ENCODE measurements at places on chromosomes 1 and 21.

DNA sequence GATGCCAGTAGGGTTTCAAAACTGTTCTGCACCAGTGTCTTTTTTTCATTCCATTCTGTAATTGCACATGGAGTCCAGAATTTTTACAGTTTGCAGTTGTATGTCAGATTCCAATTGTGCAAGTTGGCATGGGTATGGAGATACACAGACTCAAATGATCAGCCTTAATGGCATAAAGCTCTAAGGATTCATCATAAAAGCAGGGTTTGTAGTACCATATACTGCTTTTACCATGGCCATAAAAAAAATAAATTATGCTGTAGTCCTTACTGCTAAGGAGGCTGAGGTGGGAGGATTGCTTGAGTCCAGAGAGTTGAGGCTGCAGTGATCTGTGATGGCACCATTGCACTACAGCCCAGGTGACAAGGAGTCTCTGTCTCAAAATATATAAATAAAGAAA lies 10.3 kb downstream of the MTARC1 start:
- DNase-seq: no peak

- DNase-seq: no peak
These were observed 3.7 kb downstream of the CHD1L start for GRCh38 chr1:147246044-147246690.

DNA sequence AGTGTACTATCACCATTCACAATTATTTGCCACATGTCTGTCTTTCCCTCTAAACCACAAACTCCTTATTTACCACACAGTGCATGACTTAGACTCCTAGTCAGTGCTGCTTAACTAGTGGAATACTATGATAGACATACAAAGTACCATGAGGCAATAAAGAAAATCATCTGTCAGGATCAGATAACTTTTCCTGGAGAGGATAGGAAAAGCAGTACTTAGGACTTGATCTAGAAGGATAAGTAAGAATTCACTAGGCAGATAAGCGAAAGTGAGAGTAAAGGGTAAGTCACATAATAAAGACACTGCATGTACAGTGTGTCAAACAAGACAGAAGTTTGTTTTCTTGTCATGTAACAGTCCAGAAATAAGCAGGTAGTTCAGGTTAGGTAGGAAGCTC lies 21.2 kb upstream of the TSPAN1 start:
- no peak for DNase-seq

- DNase-seq: no peak
These were observed 181.3 kb upstream of the SPAG17 start for GRCh38 chr1:118366286-118366685.

- no peak for DNase-seq
These were observed 13.6 kb upstream of the LAMTOR5 start for GRCh38 chr1:110420874-110421793.

DNA sequence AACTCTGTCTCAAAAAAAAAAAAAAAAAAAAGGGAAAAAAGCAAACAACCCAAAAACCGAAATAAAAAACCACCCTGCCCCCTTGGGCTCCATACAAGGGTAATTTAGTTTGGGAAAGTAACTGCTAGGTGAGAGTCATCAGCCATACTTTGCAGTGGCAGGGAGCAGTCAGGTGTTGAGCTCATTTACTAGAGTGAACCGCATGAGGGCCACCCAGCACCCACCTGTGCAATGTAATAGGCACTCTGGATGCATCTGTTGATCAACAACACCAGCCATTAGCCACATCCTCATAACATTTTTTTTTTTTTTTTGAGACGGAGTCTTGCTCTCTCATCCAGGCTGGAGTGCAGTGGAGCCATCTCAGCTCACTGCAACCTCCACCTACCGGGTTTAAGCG lies 9.1 kb downstream of the INAVA start:
- no peak for DNase-seq

DNA sequence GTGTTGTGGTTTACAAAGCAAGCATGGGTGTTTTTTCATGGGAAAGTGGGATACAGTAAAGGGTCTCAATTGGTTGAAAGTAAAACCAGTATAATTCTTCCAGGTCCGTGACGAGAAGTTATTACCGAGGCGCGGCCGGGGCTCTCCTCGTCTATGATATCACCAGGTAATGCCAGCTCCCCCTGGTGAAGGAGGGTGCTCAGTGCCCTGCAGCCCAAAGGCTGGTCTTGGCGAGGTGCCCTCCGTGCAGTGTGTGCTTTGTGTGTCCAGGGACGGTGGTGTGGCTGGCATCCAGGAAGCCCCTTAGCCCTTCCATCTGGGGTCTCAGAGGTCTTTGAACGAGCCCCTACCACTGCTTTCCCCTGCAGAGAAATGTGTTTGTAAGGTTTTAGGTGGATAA lies 24.8 kb downstream of the RAB4A start:
- DNase-seq: no peak

GRCh38 chr1:77018311-77018710 lies 151.0 kb downstream of the ST6GALNAC5 start:
- DNase-seq: peak; percentile 77

GRCh38 chr1:229146647-229147046 lies 124.3 kb upstream of the RAB4A start:
- DNase-seq: no peak

- no peak for DNase-seq
These were observed 127.8 kb downstream of the LMX1A start for GRCh38 chr1:165228676-165229075.

GRCh38 chr1:45574105-45574626 lies 9.7 kb upstream of the NASP start:
- no peak for DNase-seq

DNA sequence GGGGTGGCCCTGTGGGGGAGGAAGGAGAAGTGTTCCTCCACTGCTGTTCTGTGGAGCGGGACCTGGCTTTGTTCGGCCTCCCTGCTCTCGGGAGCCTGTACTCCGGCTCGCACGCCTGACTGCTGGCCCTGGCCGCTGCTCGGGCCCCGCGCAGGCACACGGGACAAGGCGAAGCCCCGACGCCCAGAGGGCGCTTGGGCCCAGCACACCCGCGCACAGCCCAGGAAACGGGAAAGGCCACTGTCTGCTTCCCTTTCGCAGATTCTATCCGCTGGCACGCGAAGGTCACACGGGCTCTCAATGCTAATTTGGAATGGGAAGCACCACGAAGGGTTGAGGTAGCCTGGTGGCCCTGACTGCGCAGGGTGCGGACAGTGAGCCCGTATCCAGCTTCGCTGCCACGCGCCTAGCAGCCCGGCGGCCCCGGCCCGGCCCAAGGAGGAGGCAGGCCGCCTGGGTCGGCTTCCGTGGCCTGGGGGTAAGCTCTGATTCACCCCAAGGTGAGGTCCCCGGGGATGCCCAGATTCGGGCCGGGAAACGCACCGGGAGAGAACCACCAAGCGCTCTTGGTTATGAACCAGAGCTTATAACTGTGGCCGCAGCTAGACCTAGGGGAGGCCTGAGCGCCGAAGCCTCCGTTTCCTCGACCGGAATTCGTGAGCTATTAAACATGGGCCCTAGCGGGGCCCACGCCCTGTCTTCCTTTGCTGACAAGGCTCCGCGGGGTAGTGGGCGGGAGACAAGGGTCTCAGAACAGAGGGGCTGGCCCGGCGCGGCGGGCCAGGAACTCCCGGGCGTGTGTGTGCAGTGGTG lies 19.7 kb upstream of the TBX15 start:
- DNase-seq: no peak

DNA sequence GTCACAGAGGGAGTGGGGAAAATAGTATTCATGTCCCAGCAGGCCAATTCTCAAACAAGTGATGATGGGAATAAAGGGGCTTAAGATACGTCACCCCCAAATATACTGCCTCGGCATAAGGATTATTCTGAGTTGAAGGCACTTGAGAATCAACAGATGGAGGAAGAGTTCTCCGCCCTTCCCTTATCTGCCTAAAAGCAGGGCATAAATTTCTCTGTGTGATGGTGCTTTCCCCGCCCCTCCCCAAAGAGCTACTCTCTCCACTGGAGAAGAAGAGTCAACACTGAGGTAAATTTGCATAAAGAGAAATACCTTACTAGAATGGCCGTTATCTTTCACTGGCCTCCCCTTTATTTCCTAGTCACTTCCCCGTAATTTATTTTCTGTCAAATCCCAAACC lies 18.7 kb downstream of the BECN2 start:
- no peak for DNase-seq

DNA sequence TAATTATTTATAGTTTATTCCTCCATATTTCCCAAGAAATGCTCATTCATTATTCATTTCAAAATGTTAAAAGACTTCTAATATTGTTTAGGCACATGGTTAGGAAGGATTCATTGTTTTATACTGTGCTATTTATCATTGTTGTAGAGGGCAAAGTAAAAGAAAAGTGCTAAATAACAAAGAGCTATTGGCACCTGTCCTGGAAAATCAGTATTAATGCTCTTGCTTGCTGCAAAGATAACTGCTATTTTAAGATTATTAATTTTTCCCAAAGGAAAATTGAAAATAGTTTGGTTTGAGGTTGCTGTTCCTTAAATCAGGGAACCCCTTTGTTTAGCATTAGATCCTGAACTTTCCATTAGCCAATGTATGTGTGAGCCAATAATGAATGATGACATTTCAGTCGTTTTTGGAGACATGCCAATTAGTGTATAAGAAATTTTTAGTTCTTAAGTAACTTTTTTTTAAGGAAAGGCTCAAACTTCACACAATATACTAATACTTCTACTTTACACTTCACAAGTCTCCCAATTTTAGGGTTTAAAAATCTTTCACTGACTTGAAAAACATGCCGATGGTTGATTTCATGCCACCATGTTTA lies 39.9 kb downstream of the EPB41 start:
- no peak for DNase-seq

GRCh38 chr1:165173818-165174217 lies 182.7 kb downstream of the LMX1A start:
- no peak for DNase-seq

- no peak for DNase-seq
These were observed 2.0 kb downstream of the HNRNPR start for GRCh38 chr1:23341931-23342692.

DNA sequence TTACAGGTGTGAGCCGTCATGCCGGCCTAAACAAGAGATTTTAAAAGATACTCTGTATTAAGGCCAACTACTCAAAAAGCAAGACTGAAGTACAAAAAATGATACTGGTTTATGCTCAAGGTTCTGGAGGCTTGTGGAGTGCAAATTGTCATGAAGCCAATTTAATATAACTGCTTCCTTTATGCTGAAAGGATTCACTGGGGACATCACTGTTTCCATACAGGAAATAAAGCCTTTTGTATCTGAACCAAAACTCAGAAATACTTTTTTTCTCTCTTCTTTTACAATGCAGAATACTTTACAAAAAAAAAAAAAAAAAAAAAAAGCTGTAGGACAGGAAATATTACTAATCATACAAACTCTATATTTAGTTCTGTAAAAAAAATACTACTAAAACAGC lies 55.5 kb upstream of the CNN3 start:
- no peak for DNase-seq

DNA sequence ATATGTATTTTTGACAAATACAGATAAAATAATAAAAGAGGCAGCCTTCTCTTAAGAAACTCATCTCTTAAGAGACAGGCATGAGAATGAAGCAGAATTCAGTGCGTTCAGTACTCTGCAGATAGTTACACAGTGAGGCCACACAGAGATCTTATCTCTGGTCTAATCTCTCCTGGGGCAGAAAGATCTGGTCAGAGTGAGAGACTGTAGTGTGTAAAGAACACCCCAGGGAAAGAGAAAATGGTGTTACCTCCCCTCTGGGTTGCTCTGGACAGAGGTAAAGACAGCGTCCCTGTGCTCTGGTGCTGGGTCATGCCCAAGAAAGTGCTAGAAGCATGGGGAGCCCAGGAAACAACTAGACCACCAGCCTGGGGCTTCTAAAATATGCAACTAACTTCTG lies 216.3 kb downstream of the SIPA1L2 start:
- no peak for DNase-seq

DNA sequence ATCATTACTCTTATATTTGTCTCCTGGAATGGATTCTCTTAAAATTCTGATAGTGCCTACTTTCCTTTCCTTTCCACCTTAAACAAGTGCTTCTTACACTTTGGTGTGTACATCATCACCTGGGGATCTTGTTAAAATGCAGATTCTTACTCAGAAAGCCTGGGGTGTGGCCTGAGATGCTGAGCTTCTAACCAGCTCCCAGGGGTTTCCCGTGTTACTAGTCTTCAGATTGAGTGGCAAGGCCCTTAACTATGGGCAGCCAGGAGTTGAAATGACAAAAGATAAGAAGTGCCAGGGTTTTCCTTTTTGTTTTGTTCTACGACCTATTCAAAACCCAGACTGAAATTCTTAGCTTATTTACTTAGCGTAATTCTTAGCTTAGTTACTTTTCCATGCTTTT lies 159.2 kb downstream of the HFM1 start:
- no peak for DNase-seq

- no peak for DNase-seq
These were observed 16.6 kb downstream of the SERINC2 start for GRCh38 chr1:31429583-31429982.

DNA sequence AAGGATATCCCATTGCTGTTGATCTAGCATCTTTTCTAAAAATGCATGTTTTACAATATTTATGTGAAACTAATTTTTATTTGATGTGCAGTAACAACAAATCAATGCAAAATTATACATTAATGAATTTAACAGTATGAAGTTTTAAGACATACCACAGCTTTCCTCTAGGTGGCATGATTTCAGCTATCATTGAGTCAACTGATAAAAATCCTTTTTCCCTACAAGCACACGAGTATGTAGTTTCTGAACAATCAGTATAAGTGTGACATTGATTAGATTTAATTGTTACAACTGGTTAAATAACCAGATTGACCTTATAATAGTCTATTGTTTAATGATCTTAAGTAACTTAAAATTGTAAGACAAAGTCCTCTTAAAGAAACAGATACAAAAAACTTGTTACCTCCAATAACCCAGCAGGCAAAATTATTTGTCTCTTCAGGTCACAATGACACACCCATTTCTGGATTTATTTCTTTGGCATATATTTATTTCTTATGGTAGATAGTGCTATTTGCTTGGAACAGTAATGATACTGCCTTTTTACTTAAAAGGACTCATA lies 5.8 kb upstream of the TGFB2 start:
- peak; percentile 87 for DNase-seq

- DNase-seq: peak; percentile 41
These were observed 230.4 kb downstream of the PDE4B start for GRCh38 chr1:66022904-66023620.

- DNase-seq: no peak
These were observed 1.8 kb downstream of the DISC1 start for GRCh38 chr1:231628207-231628876.

DNA sequence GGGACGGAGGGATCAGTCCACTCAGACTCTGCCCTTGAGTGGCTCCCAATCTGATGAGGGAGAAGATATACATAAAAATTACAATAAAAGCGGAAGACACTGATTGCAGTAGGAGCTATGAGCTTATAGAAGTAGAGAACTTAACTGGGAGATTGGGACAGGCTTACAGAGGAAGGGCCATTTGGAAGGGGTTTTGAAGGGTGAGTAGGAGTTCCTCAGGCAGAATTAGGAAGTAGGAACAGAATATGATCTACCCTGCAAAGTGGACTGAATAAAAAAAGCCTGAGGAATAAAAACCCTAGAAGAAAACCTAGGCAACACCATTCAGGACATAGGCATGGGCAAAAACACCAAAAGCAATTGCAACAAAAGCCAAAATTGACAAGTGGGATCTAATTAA lies 9.2 kb upstream of the WASF2 start:
- no peak for DNase-seq
